Heart right ventricle (tissue), 16 donors: ENCODE measurements at places on chromosomes 13 and 19. TPM values are rescaled to one million over a fixed set of nuclear protein-coding genes. Genes with fewer than 3 reads are reported as not detected.

DNA sequence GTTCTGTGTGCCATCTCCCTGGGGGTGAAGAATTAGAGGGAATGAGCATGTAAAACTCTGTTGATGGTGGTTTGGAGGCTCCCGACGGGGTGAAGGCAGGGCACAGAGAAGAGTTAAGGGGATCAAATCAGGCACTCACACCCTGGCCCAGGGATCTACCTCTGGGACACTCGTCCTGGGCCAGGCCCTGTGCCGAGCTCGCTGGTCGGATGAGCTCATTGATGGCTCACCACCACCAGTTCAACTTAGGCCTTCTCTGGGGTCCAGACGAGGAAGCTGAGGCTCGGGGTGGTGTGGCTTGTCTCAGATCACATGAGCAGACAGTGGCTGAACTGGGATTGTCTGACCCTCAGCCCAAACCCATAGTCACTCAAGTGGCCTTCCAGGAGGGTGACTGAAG, 1.6 kb downstream of the NACC1 start:
- no peak for DNase-seq

DNA sequence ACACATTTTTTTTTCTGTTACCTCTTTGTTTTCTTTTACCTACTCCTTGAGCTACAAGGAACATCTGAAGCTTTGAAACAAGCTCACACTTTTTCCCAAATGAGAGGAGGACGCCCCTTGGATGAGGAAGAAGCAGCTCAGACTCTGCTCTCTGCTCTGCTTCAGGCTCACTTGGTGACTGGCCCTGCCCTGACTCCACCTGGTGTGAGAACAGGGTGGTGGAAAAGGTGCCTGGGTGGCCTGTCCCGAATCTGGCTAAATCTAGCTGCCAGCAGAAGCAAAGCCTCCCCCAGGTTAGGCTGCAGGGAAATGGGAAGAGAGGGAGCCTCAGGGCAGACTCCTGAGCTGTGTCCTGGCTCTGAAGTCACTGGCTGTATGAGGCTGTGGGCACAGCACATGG, 68.0 kb upstream of the CEACAM8 start:
- DNase-seq: no peak

- no peak for DNase-seq
Measured at GRCh38 chr13:88908961-88909441, 1237.8 kb downstream of the SLITRK5 start.

DNA sequence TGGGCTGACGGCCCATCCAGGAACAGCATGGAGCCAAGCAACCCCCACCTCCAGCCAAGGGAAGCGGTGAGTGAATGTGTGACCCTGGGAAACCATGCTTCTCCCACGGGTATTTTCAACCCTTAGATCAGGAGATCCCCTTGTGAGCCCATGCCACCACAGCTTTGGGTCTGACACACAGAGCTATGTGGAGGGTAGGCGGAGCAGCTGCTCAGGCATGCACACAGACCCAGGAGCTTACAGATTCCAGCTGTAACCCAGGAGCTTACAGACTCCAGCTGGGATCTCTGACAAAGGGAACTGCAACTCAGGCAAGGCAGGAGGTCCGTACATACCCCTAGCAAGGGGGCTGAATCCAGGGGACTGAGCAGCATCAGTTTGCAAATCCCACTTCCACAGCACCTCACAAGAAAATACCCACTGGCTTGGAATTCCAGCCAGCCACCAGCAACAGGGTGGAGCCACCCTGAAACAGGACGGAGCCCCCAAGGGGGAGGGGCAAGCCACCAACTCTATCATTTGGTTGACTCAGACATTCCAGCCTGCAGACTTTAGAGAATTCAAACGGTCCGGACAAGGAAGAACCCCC, 40.8 kb upstream of the RFXAP start:
- DNase-seq: no peak

DNA sequence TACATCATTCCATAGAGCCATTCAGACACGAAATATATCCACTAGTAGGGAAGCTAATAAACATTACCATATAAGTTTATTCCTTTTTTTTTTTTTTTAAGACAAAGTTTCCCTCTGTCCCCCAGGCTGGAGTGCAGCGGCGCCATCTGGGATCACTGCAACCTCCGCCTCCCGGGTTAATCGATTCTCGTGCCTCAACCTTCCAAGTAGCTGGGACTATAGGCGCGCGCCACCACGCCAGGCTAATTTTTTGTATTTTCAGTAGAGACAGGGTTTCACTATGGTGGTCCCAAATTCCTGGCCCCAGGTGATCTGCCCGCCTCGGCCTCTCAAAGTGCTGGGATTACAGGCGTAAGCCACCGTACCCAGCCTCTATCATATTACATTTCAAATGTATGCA, 612 bp upstream of the ZNF154 start:
- DNase-seq: no peak

DNA sequence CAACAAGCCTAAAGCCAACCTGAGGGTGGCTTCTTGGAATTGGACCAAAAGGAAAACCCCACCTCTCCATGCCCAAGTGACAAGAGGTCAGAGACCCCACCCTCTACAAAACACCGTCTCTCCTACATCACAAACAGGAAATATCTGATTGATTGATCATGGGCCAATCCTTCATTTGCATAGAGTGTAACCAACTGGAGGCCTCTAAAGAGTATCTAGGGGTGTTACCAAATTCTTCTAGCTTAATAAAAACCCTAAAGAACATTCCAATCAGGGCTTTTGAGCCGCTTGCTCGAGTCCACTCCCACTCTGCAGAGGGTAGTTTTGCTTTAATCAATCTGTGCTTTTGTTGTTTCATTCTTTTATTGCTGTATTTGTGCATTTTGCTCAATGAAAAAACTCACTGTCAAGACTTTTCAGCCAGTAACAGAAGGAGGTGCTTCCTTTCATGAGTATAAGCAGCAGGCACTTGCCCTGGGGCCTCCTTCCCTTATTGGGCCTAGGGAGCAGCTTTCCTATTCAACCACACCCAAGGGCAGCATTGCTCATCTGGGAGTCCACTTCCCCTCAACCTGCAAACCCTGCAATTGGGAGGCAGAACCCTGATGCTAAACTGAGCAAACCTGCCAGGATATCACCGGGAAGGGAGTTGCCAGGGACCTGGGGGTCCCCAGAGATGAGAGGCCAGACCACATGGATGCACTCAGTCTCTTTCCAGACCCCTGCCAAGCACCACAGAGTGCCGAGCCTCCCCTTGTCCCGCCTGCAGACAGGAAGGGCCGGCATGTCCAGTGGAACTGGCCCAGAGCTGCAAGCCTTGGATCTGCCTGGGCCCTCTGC, 154.3 kb upstream of the VSTM2B start:
- DNase-seq: no peak

DNA sequence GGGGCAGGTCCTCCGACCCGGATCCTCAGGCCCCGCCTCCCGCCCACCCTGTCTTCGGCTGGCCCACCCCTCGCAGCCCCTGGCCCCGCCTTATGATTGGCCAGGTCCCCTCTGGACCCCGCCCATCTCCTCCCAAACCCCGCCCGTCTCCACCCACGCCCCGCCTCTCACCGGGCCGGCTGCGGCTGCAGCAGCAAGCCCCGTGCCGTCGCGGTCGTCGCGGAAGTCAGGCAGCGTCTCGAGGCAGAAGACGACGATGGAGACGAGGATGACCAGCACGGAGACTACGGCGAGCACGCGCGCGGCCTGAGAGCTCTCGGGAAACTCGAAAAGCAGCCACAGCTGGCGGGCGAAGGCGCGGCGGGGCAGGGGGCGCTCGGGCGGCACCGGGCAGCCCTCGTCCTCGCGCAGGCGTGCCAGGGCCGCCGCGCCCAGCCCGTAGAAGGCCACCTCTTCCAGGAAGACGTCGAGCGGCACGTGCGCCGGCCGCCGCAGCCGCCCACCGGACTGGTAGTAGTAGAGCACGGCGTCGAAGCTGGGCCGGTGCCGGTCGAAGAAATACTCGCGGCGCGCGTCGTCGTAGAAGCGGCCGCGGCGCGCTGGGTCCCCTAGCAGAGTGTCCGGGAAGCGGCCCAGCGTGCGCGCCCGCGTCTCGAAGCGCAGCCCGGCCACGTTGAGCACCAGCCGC, 495 bp downstream of the KCNA7 start:
- no peak for DNase-seq

GPC5 gene
- 0.94 TPM for total RNA-seq
